RPMI8226 (cell line): ENCODE measurements at places on chromosomes 4 and X.

GRCh38 chr4:65311120-65311519 lies 359.2 kb downstream of the EPHA5 start:
- DNase-seq, result no peak

DNA sequence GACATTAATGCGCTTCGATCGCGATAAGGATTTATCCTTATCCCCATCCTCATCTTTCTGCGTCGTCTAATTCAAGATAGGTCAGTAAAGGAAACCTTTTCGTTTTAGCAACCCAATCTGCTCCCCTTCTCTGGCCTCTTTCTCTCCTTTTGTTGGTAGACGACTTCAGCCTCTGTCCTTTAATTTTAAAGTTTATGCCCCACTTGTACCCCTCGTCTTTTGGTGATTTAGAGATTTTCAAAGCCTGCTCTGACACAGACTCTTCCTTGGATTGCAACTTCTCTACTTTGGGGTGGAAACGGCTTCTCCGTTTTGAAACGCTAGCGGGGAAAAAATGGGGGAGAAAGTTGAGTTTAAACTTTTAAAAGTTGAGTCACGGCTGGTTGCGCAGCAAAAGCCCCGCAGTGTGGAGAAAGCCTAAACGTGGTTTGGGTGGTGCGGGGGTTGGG lies 528 bp upstream of the FGF2 start:
- DNase-seq, result no peak

- DNase-seq, result no peak
Observed at GRCh38 chr4:122583906-122584305, 37.0 kb downstream of the IL21 start.

GRCh38 chrX:138150709-138151108 lies 560.8 kb downstream of the FGF13 start:
- peak; percentile 5 for DNase-seq

DNA sequence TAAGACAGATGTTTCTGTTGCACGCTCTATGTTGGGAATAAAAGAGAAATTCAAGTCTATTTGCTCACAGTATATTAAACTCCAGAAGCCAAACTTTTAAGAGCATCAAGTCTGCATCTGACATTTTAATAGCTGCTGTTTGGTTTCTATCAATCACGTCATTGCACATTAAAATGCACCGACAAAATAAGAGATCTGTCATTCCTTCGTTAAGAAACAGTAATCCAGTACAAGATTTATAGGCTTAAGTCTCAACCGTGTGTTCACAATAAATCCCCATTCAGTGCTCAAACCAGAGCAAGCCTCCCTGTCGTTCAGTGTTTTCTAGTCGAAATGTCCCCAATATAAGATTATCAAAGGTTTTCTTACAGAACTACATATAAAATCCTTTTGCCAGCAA lies 89.0 kb upstream of the BMPR1B start:
- no peak for DNase-seq

- DNase-seq, result peak; percentile 81
Observed at GRCh38 chrX:13000301-13000811, 25.4 kb downstream of the TMSB4X start.

DNA sequence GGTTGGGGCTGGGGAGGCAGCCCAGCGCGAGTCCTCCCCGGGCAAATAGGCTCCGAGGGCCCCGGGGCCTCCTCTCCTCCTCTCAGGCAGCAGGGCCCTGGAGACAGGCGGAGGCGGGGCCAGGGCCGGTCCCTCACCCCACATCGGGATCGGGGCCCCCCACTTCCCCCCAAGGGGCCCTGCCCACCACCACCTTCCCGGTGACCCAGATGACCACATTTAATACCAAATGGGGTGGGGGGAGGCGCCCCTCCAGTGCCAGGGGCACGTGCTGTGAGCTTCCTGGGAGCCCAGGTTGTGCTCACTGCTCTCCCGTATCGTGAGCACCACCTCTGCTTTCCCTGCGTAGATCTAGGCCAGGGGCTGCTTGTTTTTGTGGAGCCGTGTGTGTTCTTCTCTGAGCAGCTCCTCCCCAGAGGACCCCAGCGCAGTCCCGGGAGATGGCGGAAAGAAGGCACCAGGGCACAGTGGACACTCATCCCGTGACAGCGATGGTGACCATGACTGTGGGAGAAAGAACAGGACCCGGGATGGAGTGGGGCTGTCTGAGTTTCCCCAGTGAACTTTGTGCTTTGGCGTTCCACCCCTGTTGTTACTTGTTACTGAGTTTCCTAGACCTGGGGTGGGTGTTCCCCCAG lies 2.1 kb downstream of the PNMA6A start:
- DNase-seq, result no peak

- no peak for DNase-seq
Observed at GRCh38 chrX:96843566-96843965, 40.1 kb upstream of the RPA4 start.

GRCh38 chrX:45846328-45846727 lies 645.7 kb upstream of the DIPK2B start:
- no peak for DNase-seq

DNA sequence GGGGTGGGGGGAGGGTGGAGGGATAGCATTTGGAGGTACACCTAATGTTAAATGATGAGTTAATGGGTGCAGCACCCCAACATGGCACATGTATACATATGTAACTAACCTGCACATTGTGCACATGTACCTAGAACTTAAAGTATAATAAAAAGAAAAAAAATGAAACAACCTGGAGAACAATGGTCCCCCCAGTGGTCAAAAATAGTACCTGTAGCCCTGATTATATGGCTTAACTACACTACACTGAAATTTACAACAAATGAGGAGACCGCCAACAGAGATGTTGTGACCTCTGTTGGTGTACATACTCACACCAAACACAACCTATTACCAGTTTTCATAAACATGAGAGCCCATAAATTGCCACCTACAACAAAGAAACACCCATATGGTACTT lies 7.3 kb upstream of the MAGEE1 start:
- DNase-seq, result peak; percentile 2
